ENCODE measurements at places on chromosomes 6 and 20. TPM values are rescaled to one million over a fixed set of nuclear protein-coding genes. Genes with fewer than 3 reads are reported as not detected.

DNA sequence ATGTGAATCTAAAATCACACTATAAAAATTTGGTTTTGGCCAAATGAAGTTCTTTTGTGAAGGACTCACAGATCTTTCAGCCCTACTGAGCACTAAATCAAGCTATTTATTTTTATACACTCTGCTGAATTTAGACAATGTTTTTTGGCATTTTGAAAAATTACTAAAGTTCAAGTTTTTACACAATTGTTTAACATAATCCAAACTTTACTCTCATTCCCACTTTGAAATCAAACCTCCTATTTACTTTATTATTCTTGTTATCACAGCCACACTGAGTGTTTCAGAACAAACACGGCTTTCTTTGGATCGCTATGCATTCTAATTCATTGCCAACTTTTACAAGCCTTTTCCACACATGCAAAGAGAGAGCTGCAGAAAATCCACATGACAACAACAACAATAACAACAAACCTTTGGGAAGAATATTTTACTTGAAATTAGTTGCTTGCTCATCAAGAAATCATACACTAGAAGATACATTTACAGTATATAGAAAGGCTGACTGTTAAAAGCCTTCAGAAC is 49.1 kb upstream of the TMEM30A start:
- no peak overlapping the region for H3K4me3 ChIP-seq
- no peak overlapping the region for H3K27ac ChIP-seq
- H3K36me3 ChIP-seq = no peaks in the 10 kb centered on the region
- no peaks in the 10 kb centered on the region for H3K4me1 ChIP-seq
- H3K27me3 ChIP-seq = no peaks in the 10 kb centered on the region

GRCh38 chr6:30042476-30042875 is 18.6 kb upstream of the POLR1H start:
- H3K36me3 ChIP-seq = no peaks in the 10 kb centered on the region
- H3K27me3 ChIP-seq = no peaks in the 10 kb centered on the region
- DNase-seq = no peak

DNA sequence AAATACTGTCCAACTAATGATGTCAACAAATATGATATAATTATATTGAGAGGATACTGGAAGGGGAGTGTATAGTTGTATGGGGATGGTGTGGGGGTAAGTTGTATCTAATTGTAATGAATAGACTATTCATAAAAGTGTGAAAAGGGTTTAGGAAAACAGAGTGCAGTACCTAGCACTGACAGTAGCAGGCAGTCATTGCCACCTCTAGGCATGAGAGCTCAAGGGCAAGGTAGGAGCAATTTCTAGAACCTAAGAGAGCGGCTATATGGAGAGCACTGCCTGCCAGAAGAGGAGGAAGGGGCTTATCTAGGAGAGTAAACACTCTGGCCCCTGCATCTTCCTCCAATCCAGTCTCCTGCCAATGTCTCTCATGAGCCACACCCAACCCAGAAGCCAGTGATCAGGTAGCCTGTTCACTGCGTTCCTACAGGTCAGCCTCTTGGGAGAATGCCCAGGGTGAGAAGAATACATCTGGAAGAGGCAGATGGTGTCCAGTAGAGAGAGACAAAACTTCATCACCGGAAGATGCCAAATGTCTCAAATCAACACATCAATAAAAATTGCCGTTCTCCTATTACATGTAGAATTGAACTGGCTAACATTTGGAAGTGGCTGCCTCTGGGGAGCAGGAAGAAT is 200.0 kb downstream of the LY86 start:
- H3K27ac ChIP-seq = no peak overlapping the region
- no peaks in the 10 kb centered on the region for H3K4me1 ChIP-seq
- H3K36me3 ChIP-seq = no peaks in the 10 kb centered on the region

DNA sequence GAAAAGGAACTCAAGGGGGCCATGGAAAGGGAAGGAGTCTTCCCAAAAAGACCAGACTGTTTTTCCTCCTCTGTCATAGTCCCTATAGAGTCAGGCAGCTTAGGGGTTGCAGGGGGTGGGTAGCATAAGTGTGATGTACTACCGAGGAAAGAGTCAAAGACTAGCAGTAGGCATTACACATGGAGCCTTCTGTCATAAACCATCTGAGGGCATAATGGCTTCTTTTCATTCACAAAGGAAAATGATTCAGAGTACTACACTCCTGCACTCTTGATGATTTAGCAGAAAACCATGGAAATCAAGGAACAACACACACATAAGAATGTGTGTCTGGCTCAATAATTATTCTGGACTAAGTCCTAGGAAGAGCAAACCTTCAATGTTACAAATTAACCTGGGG is 14.9 kb downstream of the PLN start:
- H3K27ac ChIP-seq = no peak overlapping the region
- H3K27me3 ChIP-seq = no peaks in the 10 kb centered on the region
- H3K4me3 ChIP-seq = no peak overlapping the region
- peaks cover 3% of the 10 kb centered on the region for H3K4me1 ChIP-seq
- DNase-seq = no peak

- H3K4me3 ChIP-seq = no peak overlapping the region
- H3K36me3 ChIP-seq = no peaks in the 10 kb centered on the region
- H3K4me1 ChIP-seq = peaks cover 9% of the 10 kb centered on the region
- no peak overlapping the region for H3K27ac ChIP-seq
- H3K27me3 ChIP-seq = no peaks in the 10 kb centered on the region
- DNase-seq = no peak
These were observed 22.8 kb upstream of the OCSTAMP start for GRCh38 chr20:46573234-46573633.

- no peak overlapping the region for H3K4me3 ChIP-seq
- H3K36me3 ChIP-seq = no peaks in the 10 kb centered on the region
- no peak overlapping the region for H3K27ac ChIP-seq
- H3K4me1 ChIP-seq = peaks cover 12% of the 10 kb centered on the region
These were observed 183.1 kb upstream of the MCHR2 start for GRCh38 chr6:100176951-100177710.

DNA sequence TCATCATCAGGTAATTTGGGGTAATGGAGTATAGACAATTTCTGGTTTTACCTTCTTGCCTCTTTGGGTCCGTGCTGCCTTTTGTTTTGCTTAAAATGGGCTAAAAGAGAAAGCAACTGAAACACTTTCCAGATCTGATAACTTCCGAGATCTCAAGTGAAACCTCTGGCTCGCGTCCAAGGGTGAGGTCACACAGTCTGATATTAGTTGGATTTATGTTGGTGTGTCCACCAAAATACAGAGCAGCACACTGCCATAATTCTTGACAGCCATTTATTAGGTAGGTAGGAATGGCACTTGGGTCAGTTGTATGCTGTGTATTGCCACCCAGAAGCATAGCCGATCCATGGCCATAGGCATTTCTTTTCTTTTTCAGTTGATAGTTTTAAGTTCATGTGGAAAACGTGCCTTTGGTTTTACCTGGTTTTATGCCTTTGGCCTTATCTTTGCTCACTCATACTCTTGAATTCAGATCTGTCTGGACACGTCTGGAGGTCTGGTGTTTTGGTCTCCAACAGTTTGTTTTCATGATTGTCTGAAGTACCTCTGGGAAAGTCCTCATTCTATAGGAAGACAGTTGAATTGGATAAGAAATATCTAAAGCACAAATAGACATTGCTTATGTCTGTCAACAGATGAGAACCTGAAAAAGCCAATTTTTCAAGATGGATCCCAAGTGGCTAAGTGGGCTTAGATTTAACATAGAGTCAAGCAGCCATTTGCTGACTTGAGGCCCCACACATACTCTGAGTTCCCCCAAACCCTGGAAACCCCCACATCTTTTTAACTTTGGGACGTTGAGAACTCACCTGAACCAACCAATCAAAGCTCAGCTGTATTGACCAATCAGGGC is 320.8 kb downstream of the SOX4 start:
- H3K27ac ChIP-seq = no peak overlapping the region
- no peaks in the 10 kb centered on the region for H3K27me3 ChIP-seq
- DNase-seq = peak; percentile 32
- no peaks in the 10 kb centered on the region for H3K4me1 ChIP-seq
- no peak overlapping the region for H3K4me3 ChIP-seq

- H3K27ac ChIP-seq = no peak overlapping the region
- H3K27me3 ChIP-seq = no peaks in the 10 kb centered on the region
- no peaks in the 10 kb centered on the region for H3K4me1 ChIP-seq
- no peaks in the 10 kb centered on the region for H3K36me3 ChIP-seq
These were observed 51.3 kb downstream of the EFCAB8 start for GRCh38 chr20:32909896-32910571.

CNR1 gene
- total RNA-seq = 4.3 TPM

TRIM40 gene
- total RNA-seq = 0.19 TPM

PLA2G7 gene
- 0.74 TPM for total RNA-seq

AVP gene
- 1.3 TPM for total RNA-seq

MDFI gene
- total RNA-seq = 16.0 TPM

TMC2 gene
- 0.63 TPM for total RNA-seq

DEFB132 gene
- not detected for total RNA-seq

Data from testis (tissue), 5 donors.